ENCODE measurements at places on chromosomes 1 and 21.

- no peak for DNase-seq
These were observed 30.5 kb upstream of the CCSAP start for GRCh38 chr1:229373395-229373794.

DNA sequence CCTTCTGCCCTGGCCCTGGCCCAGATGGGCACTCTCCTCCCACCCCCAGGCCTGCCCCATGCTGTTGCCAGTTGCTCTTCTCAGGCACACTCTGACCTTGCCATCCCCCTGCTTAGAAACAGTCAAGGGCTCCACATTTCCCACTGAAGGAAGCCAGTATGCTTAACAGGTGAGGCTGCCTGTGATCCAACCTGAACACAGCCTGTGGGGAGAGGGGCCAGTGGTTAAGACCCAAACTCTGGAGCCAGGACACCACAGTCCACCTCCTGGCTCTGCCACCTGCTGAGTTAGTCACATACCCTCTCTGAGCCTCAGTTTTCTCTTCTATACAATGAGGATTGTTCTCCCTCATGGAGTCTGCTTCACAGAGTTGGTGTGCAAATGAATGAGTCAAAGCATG is 526.9 kb downstream of the MATN1 start:
- no peak for DNase-seq

- DNase-seq, result no peak
These were observed 305.9 kb upstream of the USP25 start for GRCh38 chr21:15423676-15424445.

DNA sequence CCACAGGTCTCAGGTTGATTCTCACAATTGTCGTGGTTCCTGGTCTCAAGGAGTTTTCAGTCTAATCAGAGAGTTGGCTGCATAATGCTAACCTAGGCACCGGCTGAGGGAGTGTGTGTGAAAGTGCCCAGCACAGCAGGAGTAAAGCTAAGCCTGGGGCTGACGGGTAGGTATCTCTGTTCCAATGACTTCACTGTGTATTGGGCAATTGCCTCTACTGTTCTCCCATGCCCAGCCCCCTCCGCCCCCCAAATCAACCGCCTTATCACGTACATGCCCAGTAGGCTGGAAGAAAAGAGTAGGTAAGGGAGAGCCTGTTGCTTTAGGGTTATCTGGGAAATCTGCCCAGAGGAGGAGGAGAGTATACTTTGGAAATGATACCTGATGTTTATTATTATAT is 54.7 kb downstream of the MRPS6 start:
- DNase-seq, result no peak

DNA sequence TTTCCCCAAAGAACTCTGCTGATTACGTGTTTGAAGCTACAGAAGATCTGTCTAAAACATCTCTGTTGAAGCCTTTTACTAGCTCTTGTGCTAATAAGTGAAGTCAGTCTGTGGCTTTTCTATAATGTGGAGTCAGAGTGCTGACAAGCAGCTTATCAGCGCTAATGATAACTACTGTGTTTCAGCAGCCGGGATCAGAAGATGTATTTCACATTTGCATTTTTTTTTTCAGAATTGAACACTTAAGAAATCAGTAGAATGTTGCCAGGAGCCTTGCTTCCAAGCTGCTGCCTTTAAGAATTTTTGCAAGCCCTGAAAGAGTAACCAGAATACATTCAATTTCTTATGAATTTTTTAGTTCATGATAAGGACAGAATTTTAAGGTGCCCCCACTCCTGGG is 519.4 kb upstream of the NR5A2 start:
- DNase-seq, result no peak

DNA sequence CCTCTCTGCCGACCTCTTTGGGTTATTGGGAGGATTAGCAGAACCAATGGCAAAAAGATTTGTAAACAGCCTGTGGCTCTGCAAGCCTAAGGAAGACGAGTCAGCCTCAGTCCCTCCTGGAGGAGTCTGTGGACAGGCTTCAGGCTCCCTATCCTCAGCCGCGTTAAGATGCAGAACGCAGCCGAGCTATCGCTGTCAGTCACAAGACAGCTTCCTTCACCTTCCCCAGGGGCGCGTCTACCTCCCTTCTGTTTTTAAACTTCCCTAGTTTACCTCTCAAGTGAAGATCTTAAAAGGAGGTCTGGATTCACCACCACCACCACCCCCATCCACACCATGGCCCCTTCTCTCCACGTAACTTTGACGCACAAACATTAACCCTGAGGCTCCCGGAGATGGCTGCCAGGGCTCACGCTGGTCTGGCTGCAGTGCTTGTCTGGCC is 738 bp downstream of the CAMK1G start:
- DNase-seq, result no peak

DNA sequence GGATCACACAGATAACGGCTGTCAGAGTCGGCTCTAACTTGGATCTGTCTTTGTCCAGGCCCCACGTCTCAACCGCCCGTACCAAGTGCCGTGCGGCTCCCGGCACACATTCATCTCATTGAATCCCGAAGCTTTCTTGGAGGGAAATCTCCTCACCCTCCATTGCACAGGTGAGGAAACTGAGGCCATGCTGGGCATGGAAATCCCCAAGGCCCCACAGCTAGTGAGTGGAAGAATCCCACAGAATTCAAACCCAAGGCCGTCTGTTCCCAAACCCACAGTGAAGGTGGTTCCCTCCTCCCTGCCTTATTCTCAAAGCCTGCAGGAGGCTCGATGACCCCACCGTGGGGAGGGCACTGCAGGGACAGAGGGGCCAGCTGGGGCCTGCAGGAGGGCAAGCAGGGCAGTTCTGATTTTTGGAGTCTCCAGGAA is 437.9 kb downstream of the MATN1 start:
- DNase-seq, result no peak

All from NCI-H69 (cell line).